ENCODE measurements at places on chromosomes 2 and 18.

DNA sequence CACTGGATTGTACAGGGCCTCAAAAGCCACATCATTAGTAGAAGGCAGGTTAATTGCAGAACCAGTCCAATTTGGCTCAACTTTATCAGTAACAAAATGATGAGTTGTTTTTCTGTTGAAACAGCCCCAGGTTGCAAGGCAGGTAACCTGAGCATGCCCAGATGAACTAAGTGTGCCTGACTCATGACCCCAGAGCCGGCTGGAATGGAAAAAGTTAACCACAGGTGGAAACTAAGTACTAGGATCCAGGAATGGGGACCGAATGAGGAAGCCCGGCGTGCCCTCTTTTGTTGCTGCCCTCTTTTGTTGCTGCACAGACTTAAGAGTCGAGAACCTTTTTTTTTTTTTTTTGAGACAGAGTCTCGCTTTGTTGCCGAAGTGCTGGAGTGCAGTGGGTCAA is 79.5 kb upstream of the YWHAQ start:
- no peak for DNase-seq

- no peak for DNase-seq
Observed at GRCh38 chr18:12742453-12742852, 39.6 kb downstream of the PSMG2 start.

GRCh38 chr2:173359231-173359630 is 4.6 kb downstream of the CDCA7 start:
- DNase-seq: no peak

DNA sequence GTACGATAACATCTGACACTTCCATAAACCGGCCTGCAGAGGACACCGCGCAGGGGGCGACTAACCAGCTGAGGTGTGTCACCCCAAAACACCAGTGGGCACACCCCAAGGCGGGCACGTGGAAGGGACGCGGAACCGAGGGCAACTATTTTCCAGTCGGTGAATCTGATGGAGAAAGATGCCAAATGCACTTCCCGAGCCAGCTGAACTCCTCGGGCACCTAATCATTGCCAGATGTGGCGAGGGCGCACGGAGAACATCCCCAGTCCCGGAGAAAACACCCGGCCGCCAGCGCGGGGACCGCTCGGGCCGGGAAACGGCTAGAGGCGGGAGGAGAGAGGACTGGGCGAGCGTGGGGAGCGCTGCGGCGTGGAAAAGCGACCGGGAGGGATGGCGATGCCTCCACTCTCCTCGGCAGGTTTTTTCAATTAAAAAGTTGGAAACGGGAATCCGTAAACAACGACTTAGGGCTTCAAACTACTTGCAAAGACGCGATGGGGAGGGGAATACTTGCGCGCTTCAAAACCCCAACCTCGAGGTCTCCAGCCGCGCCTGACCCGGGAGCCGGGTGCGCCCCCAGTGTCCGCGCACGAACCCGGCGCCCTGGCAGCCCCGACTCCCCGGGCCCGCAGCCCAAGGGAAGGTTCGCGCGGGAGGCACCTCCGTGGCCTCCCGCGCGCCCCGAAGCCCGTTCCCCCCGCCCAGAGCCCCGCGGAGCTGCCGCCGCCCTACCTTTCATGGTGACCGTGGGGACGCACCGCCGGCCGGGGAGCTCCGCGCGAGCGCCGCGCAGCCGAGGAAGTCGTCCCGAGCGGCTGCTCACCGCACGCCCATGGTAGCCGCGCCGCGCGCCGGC is 497 bp downstream of the COLEC12 start:
- DNase-seq: no peak

GRCh38 chr2:238974081-238974480 is 126.2 kb downstream of the TWIST2 start:
- no peak for DNase-seq

- DNase-seq: no peak
Observed at GRCh38 chr2:134657650-134658250, 61.0 kb downstream of the TMEM163 start.

- no peak for DNase-seq
Observed at GRCh38 chr2:210617732-210618330, 61.4 kb downstream of the CPS1 start.

- DNase-seq: no peak
Observed at GRCh38 chr2:100703213-100703612, 116.7 kb upstream of the NPAS2 start.

- DNase-seq: no peak
Observed at GRCh38 chr2:98470851-98471255, 26.2 kb downstream of the INPP4A start.

GRCh38 chr2:200135082-200135481 is 171.4 kb upstream of the SPATS2L start:
- DNase-seq: no peak
